Stimulated activated CD8-positive, alpha-beta memory T cell treated with anti-CD3 and anti-CD28 coated beads, Interleukin-7, amount 100 ng/mL, for 1 hour (primary cell): ENCODE measurements at places on chromosomes 1 and 21.

GRCh38 chr1:231416901-231417300, 5.2 kb downstream of the EGLN1 start:
- DNase-seq = no peak

DNA sequence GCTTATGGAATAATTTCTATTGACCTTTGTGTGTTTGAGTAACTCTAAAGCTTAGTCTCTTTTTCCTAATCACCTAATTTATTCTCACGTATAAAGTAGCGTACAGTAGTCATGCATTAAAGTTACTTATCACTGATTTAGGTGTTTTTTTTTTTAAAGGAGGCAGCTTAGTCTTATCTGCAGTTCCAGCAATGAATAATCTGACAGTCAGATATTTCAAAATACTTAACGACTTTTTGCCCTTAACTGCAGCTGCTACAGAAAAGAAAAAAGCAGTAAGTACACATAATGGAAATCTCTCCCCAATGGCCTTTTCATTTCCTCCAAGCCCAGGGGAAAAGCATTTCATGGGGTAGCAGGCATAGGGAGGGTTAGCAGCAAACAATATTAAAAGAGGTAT, 54.6 kb downstream of the SLC35F3 start:
- DNase-seq = no peak

GRCh38 chr1:50724626-50725286, 235.3 kb downstream of the FAF1 start:
- no peak for DNase-seq

DNA sequence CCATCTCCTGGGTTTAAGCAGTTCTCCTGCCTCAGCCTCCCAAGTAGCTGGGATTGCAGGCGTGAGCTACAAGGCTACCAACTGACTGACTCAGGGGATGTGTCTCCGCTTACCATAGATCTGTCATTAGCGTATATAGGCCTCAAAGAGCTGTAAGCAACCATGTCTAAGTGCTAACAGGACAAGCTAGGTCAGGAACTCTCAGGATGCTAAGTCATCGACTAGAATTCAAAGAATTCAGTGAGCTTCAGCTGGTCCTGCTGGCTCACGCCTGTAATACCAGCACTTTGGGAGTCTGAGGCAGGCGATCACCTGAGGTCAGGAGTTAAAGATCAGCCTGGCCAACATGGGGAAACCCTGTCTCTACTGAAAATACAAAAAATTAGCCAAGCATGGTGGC, 29.5 kb downstream of the CAPN2 start:
- DNase-seq = no peak

DNA sequence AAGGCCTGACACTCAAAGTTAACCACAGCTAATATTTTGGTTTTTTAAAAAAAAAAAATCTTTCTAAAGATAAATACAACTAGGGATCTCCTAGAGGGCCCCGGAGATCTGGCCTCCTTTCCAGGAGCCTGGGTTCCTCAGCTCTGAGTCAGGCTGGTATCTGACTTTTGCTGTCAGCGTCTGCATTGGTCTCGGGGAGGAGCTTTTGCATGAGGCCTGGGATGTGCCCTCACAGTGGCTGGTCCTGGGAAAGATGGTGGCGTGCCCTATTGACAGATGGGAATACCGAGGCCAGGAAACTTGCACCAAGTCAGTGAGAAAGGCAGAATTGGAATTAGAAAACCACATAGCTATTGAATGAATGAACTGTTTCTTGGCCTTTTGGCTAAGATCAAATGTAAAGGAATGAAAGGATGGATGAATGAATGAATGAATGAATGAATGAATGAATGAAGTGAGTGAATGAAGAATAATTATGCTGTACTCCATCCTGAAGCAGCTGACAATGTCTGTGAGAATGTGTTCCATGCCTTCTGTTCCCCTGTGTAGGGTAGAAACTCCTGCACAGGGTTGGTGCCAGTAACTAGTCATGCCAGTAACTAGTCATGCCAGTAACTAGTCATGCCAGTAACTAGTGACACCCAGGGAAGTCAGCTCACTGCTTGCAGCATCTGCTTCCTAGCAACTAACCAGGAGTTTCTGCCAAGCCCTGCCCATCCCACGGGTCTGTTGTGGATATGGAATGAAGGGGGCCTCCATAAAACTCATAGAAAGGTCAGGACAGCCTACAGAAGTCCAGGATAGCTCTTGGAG, 242.5 kb upstream of the VAMP3 start:
- no peak for DNase-seq
